ENCODE measurements at places on chromosomes 2 and 18. TPM values are rescaled to one million over a fixed set of nuclear protein-coding genes. Genes with fewer than 3 reads are reported as not detected.

Gene R3HDM1
- 30.3 TPM for total RNA-seq

DNA sequence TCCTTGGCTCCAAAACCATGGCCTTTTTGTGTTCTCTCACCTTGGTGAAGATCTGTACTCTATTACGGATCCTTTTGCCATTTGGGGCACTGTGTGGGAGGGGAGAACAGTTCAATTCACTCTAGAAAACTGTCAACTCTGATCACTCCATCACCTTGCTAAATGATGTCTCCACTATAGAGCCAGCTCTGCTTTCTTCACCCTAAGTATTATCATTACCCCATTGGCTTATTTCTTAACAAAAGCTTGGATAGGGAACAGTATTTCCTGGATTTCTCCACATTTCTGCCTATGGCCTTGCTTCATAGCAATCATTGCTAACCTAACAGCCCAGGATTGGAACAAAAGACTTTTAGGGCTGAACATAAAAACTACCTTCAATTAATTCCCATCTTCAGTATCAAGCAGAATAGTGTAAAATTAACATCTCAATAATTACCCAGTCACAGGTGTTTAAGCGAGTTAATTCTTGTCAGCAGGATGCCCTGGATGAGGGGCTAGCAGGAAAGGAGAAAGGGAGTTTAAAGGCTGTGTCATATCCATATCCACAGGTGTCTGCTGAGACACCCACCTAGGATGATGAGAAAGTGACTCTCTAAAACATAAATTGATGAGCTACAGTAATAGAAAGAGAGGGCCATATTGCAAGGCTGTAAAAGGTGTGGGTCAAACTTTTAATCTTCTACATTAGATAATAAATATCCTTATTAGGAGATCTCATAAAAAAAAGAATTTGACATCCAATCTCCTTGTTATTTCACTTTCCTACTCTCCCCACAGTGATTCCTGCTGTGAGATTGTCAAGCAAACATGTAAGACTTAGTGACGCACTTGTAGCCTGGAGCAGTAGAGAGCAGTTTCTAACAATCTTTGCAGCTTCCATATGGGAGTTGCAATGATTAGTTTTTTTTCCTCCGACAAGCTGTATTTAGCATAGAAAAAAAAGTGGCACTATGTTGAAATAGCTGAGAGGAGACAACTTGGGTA is 589.5 kb upstream of the NXPH2 start:
- ATAC-seq = no peak

DNA sequence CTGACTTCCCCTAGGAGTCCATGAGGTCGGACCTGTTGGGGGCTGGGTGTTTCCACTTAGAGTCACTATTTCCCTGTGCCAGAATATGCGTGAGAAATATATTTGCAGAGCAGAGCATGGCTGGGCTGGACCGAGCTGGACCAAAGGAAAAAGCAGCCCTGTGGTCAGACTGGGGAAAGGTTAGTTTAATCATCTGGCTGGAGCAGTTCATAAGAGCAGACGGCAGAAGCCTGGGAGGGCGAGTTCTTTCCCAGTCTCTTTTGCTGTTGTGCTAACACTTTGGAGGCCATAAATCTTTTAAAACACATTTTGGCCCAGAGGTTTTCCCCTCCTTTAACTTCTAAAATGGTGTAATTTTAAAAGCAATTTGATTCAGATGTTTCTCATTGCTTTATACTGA is 66.5 kb downstream of the GLI2 start:
- no peak for ATAC-seq

- ATAC-seq = no peak
Measured at GRCh38 chr18:292271-292670, 24.4 kb upstream of the THOC1 start.

GRCh38 chr2:219515874-219516629 is 1.8 kb downstream of the ASIC4 start:
- no peak for ATAC-seq

DNA sequence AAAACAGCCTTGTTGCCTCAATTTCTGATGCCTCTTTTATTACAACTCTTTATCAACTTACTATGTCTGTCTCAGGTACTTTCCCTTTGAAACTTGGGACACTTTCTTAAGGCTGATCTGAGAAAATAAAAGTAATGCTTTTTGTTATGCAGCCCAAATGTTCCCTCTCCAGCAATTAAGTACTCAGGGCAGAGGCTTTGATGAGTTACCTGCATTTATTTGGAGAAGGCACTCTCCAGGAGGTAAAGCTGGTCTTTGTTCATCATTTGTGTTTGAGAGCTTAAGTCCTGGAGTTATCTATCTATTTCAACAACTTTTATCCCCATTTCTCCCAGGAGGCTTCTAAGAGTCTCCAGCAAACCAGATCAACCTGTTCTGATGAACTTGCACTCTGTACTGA is 259.2 kb downstream of the ASXL3 start:
- no peak for ATAC-seq

GRCh38 chr2:109166811-109167210 is 37.8 kb downstream of the SH3RF3 start:
- no peak for ATAC-seq

DNA sequence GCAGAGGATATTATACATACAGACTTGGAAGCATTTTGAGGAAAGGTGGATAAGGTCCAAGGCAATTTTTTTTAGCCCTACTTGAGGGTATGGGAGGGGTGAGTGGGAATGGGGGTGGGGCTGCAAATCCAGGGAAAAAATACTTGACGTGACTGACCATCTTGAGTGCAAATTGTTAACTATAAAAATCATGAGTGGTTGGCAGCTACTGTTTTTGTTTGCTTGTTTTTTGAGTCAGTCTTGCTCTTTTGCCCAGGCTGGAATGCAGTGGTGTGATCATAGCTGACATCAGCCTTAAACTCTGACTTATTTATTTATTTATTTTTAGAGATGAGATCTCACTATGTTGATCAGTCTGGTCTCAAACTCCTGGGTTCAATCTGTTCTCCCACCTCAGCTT is 458.8 kb downstream of the PIK3C3 start:
- no peak for ATAC-seq

Gene TFPI
- 0.30 TPM for total RNA-seq

DNA sequence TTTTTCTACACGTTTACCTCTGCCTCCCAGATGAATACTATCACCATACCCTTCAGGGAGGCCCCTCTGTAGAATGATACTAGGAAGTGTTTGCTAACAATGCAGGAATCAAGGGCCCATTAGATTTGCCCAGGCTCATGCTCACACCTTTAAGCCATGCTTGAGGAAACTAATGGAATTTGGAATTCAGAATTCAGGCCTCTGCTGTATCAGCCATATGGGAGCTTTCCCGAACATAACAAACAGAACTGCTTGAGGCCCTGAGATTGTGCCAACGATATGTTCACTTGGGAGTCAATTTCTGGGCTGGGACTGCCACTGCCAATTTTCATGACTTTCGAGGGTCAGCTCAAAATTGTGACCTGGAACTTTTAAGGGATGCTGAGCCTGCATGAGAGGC is 282.5 kb downstream of the CLIP4 start:
- ATAC-seq = no peak

DNA sequence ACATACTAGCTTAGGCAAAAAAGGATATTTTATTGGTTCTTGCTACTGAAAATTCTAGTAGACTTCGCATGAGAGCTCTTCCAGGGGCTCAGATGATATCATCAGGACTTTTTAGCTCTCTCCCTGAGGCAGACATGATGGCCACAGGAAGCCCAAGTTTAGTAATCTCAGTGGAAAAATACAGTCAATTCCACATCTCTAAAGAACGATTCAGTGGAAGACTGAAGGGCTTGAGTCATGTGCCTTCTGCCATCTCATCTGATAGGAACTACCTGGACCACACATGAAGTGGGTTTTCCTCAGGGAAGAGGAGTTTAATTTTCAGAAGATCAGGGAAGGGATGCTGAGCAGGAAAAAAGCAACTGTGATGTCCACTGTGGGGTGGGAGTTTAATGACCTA is 117.3 kb downstream of the TTC27 start:
- ATAC-seq = peak; percentile 76

Gene CIB4
- not detected for total RNA-seq

DNA sequence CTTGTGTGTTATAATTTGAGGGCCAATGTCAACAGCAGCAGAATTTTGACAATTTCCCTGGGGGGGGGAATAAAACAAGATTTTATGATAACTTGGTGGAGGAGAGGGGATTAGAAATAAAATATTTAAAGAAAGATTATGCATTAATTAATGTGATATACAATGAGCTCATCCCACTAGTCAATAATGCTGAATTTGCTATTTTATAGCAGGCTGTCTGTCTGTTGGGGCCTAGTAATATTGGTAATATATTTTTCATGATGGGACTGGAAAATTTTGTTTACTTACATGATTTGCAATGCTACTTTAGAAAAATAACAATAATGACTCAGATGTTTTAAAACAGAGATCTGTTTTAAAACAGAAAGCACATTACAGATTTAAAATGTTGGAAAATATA is 118.0 kb downstream of the RNF152 start:
- no peak for ATAC-seq

DNA sequence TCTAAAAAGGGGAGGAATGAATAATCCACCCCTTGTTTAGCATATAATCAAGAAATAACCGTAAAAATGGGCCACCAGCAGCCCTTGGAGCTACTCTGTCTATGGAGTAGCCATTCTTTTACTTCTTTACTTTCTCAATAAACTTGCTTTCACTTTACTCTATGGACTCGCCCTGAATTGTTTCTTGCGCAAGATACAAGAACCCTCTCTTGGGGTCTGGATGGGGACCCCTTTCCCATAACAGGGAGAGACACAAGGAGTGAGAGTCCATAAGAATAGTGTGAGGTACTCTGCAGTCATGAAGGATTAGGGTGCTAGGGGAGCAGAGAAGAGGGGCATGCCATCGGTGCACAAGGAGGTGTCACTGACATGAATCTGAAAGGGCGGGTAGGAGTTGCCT is 159.2 kb upstream of the PGAP1 start:
- ATAC-seq = no peak

Gene GPAT2
- total RNA-seq = 28.2 TPM

DNA sequence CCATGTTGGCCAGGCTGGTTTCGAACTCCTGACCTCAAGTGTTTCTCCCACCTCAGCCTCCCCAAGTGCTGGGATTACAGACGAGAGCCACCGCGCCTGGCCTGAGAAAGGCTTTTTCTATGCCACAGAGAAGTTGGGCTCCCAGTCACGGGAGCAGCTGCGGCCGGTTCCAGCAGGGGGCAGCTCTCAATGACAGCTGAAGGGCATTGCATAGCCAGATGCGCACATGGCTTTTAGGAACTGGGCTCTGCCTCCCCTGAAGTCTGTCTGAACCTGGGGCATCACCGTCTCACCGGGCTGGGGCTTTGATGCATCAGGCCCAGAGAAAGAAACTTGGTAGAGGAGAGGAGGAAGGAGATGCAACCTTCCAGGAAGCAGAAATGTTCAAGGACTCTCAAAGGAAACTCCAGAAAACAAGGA is 84.2 kb upstream of the LAPTM4A start:
- peak; percentile 51 for ATAC-seq

- ATAC-seq = peak; percentile 58
Measured at GRCh38 chr18:2847317-2848246, 776 bp downstream of the EMILIN2 start.

Gene GALR1
- not detected for total RNA-seq

- no peak for ATAC-seq
Measured at GRCh38 chr2:212528106-212528856, 10.3 kb downstream of the ERBB4 start.

Gene TNS1
- 4.4 TPM for total RNA-seq

- no peak for ATAC-seq
Measured at GRCh38 chr18:47750889-47751423, 179.5 kb downstream of the SMAD2 start.

- ATAC-seq = no peak
Measured at GRCh38 chr2:96811917-96812316, 4.2 kb upstream of the CNNM3 start.

DNA sequence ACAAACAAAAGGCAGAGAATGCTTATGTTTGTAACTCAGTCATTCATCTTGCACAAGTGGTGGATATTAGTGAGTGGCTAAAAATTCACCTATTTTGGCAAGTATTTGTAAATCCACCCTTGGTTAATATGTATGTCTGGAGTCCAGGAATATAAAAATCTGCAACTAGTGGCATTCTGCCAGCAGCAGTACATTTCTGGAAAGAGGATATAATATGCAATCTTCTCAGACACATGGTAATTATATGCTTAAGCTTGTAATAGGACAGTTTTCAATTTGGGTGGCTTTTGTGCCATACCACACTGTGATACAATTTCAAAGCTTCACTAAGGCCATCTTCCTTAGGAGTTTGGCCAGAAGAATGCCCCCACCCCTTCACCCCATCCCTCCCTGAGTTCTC is 693.3 kb downstream of the MBD2 start:
- ATAC-seq = no peak

Gene LYPD6
- total RNA-seq = not detected

- ATAC-seq = peak; percentile 97
Measured at GRCh38 chr2:120287183-120288015, 34.7 kb downstream of the RALB start.

All from activated T-helper 17 cell treated with anti-CD3 and anti-CD28 coated beads, Interleukin-2, amount 50 U/mL, for 72 hours (primary cell).